Activated T-cell treated with anti-CD3 and anti-CD28 coated beads, Interleukin-2, amount 50 U/mL, for 72 hours (primary cell): ENCODE measurements at places on chromosomes 2 and 18. TPM values are rescaled to one million over a fixed set of nuclear protein-coding genes. Genes with fewer than 3 reads are reported as not detected.
A peak's percentile ranks its signal among the peaks of the same experiment; 100 is the strongest.

Gene MAT2A
- 255 TPM for total RNA-seq

Gene HOXD8
- not detected for total RNA-seq

Gene PROM2
- 0.38 TPM for total RNA-seq

Gene TRIM43
- not detected for total RNA-seq

Gene KCNG2
- total RNA-seq, result not detected

- H3K4me3 ChIP-seq, result no peak overlapping the region
- no peak for DNase-seq
- H3K4me1 ChIP-seq, result no peaks in the 10 kb centered on the region
- no peaks in the 10 kb centered on the region for H3K36me3 ChIP-seq
- no peaks in the 10 kb centered on the region for H3K27me3 ChIP-seq
These were observed 323.1 kb upstream of the TNP1 start for GRCh38 chr2:217182926-217183325.

- no peak overlapping the region for H3K4me3 ChIP-seq
- H3K4me1 ChIP-seq, result no peaks in the 10 kb centered on the region
- no peak for DNase-seq
- no peaks in the 10 kb centered on the region for H3K27me3 ChIP-seq
These were observed 134.9 kb downstream of the LRRTM4 start for GRCh38 chr2:77387324-77387723.

GRCh38 chr2:172859581-172860335 is 124.1 kb downstream of the RAPGEF4 start:
- peaks cover 26% of the 10 kb centered on the region for H3K27me3 ChIP-seq
- no peak overlapping the region for H3K27ac ChIP-seq
- H3K4me3 ChIP-seq, result no peak overlapping the region

GRCh38 chr18:63963615-63964256 is 6.1 kb upstream of the SERPINB8 start:
- H3K27me3 ChIP-seq, result peaks cover 5% of the 10 kb centered on the region
- no peaks in the 10 kb centered on the region for H3K4me1 ChIP-seq
- peak overlapping the region; percentile 14 for H3K27ac ChIP-seq
- DNase-seq, result peak; percentile 37
- H3K36me3 ChIP-seq, result peaks cover 4% of the 10 kb centered on the region

- DNase-seq, result no peak
- H3K27me3 ChIP-seq, result peaks cover 24% of the 10 kb centered on the region
- H3K4me3 ChIP-seq, result no peak overlapping the region
- no peak overlapping the region for H3K27ac ChIP-seq
- H3K36me3 ChIP-seq, result no peaks in the 10 kb centered on the region
These were observed 39.2 kb downstream of the GNAL start for GRCh38 chr18:11728249-11728648.

- no peak overlapping the region for H3K4me3 ChIP-seq
- no peaks in the 10 kb centered on the region for H3K27me3 ChIP-seq
- H3K4me1 ChIP-seq, result no peaks in the 10 kb centered on the region
- no peak for DNase-seq
These were observed 45.7 kb downstream of the RPL31 start for GRCh38 chr2:101047774-101048173.
